ENCODE measurements at places on chromosomes 5 and 9.

- no peaks in the 10 kb centered on the region for H3K4me1 ChIP-seq
- no peaks in the 10 kb centered on the region for H3K36me3 ChIP-seq
- H3K27ac ChIP-seq, result no peak overlapping the region
Measured at GRCh38 chr5:147290261-147290660, 55.4 kb downstream of the STK32A start.

- H3K4me3 ChIP-seq, result peak overlapping the region; percentile 95
- peak; percentile 10 for DNase-seq
- H3K27ac ChIP-seq, result peak overlapping the region; percentile 40
- peaks cover 6% of the 10 kb centered on the region for H3K36me3 ChIP-seq
Measured at GRCh38 chr5:32443541-32444430, 754 bp downstream of the ZFR start.

DNA sequence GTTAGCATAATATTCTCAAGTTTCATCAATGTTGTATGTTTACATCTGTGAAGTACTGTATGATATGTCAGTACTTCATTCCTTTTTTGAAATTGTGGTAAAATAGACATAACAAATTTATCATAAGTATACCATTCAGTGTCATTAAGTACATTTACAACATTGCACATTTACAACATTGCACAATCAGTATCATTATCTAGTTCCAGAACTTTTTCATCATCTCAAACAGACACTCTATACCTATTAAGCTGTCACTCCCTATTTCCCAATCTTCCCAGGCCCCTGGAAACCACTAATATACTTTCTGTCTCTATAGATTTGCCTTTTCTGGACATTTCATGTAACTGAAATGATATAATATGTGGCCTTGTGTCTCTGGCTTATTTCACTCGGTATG lies 75.1 kb upstream of the ATG10 start:
- no peak overlapping the region for H3K4me3 ChIP-seq
- no peak for DNase-seq
- H3K27me3 ChIP-seq, result no peaks in the 10 kb centered on the region
- H3K27ac ChIP-seq, result no peak overlapping the region
- H3K4me1 ChIP-seq, result no peaks in the 10 kb centered on the region

- H3K4me3 ChIP-seq, result no peak overlapping the region
- DNase-seq, result peak; percentile 32
- no peaks in the 10 kb centered on the region for H3K4me1 ChIP-seq
Measured at GRCh38 chr9:14331120-14331519, 17.2 kb upstream of the NFIB start.

DNA sequence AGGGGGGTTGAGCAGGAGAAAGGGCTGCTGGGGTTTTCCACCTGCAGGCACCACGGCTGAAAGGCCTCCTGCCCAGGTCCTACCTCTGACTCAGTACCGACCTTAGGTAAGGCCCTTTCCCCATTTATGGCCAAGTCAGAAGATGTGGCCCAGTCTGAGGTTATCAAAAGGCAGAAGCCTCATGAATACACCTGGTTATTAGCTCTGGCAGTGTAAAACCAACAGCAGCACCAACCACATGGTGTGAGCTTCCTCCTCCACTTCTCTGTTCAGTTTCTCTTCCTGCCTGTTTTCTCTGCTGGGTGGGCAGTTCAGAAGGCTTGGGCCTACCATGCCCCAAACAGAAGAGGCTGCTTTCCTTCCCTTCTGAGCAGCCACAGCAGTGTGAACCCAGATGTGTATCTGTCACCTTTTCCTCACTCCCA lies 86.9 kb downstream of the UGCG start:
- no peak for DNase-seq
- H3K27me3 ChIP-seq, result no peaks in the 10 kb centered on the region
- no peak overlapping the region for H3K4me3 ChIP-seq
- H3K4me1 ChIP-seq, result no peaks in the 10 kb centered on the region
- no peak overlapping the region for H3K27ac ChIP-seq
- H3K36me3 ChIP-seq, result no peaks in the 10 kb centered on the region

DNA sequence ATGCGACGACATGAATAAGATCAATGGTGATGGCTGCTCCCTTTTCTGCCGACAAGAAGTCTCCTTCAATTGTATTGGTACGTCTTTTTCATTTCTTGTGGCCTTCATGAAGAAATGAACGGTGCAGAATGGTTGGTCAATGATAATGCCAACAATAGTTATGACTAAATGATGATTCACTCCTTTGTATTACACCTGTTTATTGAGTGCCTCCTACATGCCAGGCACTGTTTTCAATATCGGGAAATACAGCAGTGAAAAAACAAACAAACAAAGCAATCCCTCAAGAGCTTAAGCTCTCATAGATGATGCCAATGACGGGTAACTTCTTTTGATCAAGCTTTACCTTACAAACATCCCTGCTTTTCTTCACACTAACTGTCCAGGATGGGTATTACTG lies 117.7 kb downstream of the PAPPA start:
- no peaks in the 10 kb centered on the region for H3K36me3 ChIP-seq
- no peak overlapping the region for H3K27ac ChIP-seq
- H3K4me1 ChIP-seq, result peaks cover 8% of the 10 kb centered on the region
- no peak overlapping the region for H3K4me3 ChIP-seq

- no peak overlapping the region for H3K27ac ChIP-seq
- H3K4me3 ChIP-seq, result no peak overlapping the region
- H3K27me3 ChIP-seq, result no peaks in the 10 kb centered on the region
- no peaks in the 10 kb centered on the region for H3K36me3 ChIP-seq
- DNase-seq, result no peak
- no peaks in the 10 kb centered on the region for H3K4me1 ChIP-seq
Measured at GRCh38 chr5:11760934-11761603, 143.2 kb downstream of the CTNND2 start.

- peaks cover 5% of the 10 kb centered on the region for H3K4me1 ChIP-seq
- no peaks in the 10 kb centered on the region for H3K36me3 ChIP-seq
- H3K4me3 ChIP-seq, result no peak overlapping the region
- DNase-seq, result no peak
- H3K27ac ChIP-seq, result no peak overlapping the region
Measured at GRCh38 chr5:170254056-170254455, 21.3 kb downstream of the C5orf58 start.

GRCh38 chr5:93777620-93778019 lies 36.2 kb upstream of the POU5F2 start:
- no peak for DNase-seq
- H3K27me3 ChIP-seq, result no peaks in the 10 kb centered on the region
- no peak overlapping the region for H3K27ac ChIP-seq
- no peaks in the 10 kb centered on the region for H3K4me1 ChIP-seq
- H3K36me3 ChIP-seq, result no peaks in the 10 kb centered on the region

GRCh38 chr9:130908878-130909355 lies 12.3 kb upstream of the QRFP start:
- H3K27ac ChIP-seq, result no peak overlapping the region
- no peaks in the 10 kb centered on the region for H3K27me3 ChIP-seq
- no peak overlapping the region for H3K4me3 ChIP-seq
- no peaks in the 10 kb centered on the region for H3K36me3 ChIP-seq

GRCh38 chr9:113398796-113399195 lies 2.3 kb downstream of the ALAD start:
- H3K4me3 ChIP-seq, result no peak overlapping the region
- H3K4me1 ChIP-seq, result peaks cover 26% of the 10 kb centered on the region
- no peaks in the 10 kb centered on the region for H3K27me3 ChIP-seq
- H3K36me3 ChIP-seq, result no peaks in the 10 kb centered on the region
- H3K27ac ChIP-seq, result peak overlapping the region; percentile 70
- DNase-seq, result no peak

DNA sequence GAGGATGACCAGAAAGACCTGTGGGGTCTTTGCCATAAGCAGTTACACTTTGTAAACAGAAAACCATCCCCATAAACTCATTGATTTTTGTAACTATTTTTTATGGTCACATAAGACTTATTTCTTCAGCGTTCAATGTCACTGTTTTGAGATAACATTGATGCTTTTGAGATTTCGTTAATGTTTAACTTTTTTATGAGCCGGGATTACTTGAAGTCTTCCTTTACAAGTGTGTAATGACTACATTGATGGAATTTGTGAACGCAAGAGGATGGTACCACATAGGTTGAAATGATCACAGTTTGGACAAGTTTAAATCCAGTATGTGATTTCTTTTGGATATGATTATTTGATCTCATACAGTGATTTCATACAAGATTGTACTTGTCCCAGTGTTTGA lies 1.8 kb downstream of the SLC12A2 start:
- peaks cover 4% of the 10 kb centered on the region for H3K4me1 ChIP-seq
- DNase-seq, result no peak
- no peaks in the 10 kb centered on the region for H3K27me3 ChIP-seq
- no peak overlapping the region for H3K27ac ChIP-seq

GRCh38 chr5:77812926-77813589 lies 36.9 kb upstream of the TBCA start:
- no peaks in the 10 kb centered on the region for H3K4me1 ChIP-seq
- no peaks in the 10 kb centered on the region for H3K36me3 ChIP-seq
- no peak overlapping the region for H3K27ac ChIP-seq

DNA sequence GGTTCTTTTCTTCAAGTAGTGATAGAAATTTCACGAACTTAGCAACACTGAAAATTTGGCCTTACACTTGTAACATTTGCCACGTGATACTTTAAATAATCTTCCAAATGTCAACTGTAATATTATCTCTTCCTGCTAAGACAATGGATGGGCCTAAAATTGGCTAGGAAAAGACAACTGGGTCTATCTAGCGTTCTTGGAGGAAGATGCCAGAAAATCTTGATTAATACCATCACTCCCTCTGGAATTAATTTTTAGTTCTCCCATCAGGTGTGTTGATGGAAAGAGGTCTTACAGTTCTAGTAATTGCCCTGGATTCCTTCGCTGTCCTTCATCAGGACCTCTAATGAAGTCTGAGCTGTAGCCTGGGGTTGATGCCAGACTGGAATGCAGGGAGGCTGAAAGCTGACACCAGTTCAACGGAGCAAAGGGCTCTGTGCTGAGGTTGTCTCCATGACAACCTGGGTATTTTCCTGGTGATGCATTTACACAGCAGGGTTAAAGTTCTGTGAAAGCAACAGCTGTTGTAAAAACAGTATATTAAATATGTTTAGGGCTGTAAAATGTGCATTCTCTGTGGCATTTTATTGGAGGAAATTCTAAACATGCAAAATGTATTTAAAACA lies 92.3 kb downstream of the GAS1 start:
- H3K4me3 ChIP-seq, result no peak overlapping the region
- H3K36me3 ChIP-seq, result no peaks in the 10 kb centered on the region
- H3K4me1 ChIP-seq, result no peaks in the 10 kb centered on the region
- no peaks in the 10 kb centered on the region for H3K27me3 ChIP-seq
- peak; percentile 22 for DNase-seq

GRCh38 chr9:81627481-81627880 lies 61.9 kb downstream of the TLE1 start:
- no peaks in the 10 kb centered on the region for H3K27me3 ChIP-seq
- peak overlapping the region; percentile 44 for H3K27ac ChIP-seq
- H3K4me1 ChIP-seq, result peaks cover 5% of the 10 kb centered on the region
- H3K36me3 ChIP-seq, result peaks cover 2% of the 10 kb centered on the region
- DNase-seq, result no peak
- H3K4me3 ChIP-seq, result no peak overlapping the region

DNA sequence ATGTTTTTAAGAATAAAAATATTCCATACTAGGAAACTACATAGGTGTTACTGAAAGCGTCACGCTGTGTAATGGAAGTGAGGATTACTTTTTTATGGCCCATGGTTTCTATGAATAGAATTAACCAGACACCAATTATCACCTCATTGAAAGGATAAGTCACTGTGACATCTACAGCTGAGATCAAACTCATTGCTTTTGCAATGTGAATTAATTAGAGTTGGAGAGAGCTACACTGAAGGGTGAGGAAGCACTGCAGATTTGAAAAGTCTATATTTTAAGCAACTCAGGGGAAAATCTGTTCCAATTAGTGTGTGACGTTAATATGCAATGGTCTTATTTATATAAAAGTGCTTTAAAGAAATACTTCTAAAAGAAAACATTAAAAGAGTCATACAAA lies 1300.1 kb upstream of the DMAC1 start:
- no peaks in the 10 kb centered on the region for H3K4me1 ChIP-seq
- H3K27me3 ChIP-seq, result no peaks in the 10 kb centered on the region
- no peaks in the 10 kb centered on the region for H3K36me3 ChIP-seq
- no peak for DNase-seq
- no peak overlapping the region for H3K4me3 ChIP-seq
- H3K27ac ChIP-seq, result no peak overlapping the region

DNA sequence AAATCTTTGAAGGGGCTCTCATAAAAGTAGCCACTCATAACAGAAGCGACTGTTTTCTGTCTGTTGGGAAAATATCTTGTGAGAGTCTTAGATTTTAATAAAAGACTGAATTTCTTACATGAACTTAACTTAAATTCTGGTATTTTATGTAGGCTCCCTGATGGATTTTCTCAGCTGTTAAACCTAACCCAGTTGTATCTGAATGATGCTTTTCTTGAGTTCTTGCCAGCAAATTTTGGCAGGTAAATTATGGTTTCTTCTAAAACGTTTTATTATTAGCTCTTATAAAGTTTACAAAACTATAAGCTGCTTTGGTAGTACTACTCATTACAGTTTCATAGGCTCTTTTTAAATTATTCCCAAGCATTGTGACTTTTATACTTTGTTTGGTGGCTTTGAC lies 87.0 kb downstream of the ERBIN start:
- no peaks in the 10 kb centered on the region for H3K4me1 ChIP-seq
- DNase-seq, result no peak
- H3K27me3 ChIP-seq, result no peaks in the 10 kb centered on the region
- H3K4me3 ChIP-seq, result no peak overlapping the region

GRCh38 chr9:96232164-96232538 lies 69.8 kb downstream of the HSD17B3 start:
- H3K4me1 ChIP-seq, result no peaks in the 10 kb centered on the region
- no peak overlapping the region for H3K4me3 ChIP-seq
- H3K36me3 ChIP-seq, result no peaks in the 10 kb centered on the region
- no peaks in the 10 kb centered on the region for H3K27me3 ChIP-seq
- no peak for DNase-seq
- H3K27ac ChIP-seq, result no peak overlapping the region

DNA sequence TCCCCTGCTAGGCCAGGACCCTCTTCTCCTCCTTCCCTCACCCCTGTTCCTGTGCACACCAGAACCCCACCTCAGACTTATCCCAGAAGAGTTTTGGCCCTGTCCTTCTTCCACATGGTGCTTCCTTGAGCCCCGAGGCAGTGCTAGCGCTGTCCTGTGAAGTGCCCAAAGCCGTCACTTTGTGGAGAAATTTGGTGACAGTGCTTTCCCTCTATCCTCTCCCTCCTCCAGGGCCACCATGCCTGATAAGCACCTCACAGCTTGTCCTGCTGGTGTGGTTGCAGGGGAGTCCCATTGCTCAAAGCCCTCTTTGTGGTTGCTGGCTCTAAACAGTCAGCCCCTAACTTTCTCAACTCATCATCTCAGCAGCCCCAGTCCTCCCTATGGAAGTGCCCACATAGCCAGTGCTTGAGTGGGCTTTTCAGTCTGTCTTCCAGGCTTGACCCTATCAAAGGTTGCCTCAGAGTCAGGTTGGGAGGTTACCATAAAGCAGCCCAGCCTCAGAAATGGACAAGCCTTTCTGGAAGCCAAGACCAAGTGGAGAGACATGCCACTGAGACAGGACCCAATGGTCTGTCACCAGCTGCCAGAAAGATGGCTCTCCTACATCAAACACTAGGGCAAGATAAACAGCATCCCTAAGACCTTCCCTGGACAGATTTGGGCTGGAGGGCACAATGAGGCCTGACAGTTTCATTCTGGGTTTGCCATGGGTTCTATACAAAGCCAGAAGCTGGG lies 18.0 kb downstream of the IGIP start:
- no peak overlapping the region for H3K27ac ChIP-seq
- peaks cover 24% of the 10 kb centered on the region for H3K27me3 ChIP-seq
- no peaks in the 10 kb centered on the region for H3K36me3 ChIP-seq
- DNase-seq, result no peak

Measured in trophoblast cell (in vitro differentiated cells and primary cell).